ENCODE measurements at places on chromosomes 6 and 20.

GRCh38 chr20:5918856-5919625 lies 31.3 kb downstream of the TRMT6 start:
- DNase-seq = no peak

DNA sequence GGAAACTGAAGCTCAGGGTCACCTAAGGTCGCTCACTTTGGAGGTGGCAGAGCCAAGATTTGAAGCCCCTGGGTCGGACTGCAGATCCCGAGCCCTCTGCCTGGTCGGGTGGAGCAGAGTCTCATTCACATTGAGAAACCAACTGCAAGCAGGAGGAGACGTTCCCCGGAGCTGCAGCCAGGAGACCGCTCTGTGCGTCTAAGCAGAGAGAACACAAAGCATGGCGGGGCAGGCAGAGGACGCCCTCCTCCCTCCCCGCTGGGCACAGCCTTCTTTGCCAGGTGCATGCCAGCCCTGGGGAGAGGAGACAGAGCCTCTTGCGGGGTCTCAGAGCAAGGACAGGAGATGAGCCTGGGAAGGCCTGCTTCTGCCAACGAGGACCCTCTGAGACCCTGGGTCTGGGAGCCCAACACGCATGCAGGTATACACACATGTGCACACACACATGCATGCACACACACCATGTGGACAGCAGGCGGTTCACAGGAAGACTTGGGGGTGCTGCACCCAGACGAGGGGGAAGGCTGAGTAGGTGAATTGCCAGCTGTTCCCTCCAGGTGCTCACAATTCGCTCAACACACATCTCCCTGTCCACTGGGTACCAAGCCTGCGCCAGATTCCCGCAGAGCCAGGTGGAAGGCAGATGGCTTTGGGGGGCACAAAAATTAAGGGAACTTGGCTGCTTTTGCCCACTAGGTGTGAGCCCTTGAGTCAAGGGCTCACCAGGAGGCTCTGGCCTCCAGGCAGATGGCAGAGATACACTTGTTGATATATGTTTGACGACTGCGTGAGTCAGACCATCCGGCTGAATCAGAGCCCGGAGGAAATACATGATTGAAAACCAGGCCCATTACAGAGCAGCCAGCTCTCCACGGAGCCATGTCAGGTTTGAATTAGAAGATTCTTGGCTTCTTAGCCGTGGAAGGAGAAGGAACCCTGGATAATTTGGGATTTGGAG lies 5.5 kb upstream of the NTSR1 start:
- peak; percentile 31 for DNase-seq

DNA sequence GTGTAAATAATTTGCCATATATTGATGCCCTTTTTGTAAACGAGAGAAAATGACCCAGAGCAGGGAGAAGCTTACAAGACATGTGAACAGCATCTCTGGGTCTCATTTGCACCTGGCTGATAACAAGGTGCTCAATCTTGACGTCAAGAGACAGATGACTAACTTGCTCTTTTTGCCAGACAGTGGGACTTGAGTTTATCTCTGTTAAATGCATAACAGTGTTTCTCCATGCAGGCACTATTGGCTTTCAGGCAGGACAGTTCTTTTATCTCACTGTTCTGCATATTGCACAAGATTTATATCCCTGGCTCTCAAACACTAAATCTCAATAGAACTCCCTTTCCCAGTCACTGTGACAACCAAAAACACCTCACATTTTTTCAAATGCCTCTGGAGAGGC lies 56.4 kb downstream of the RFX6 start:
- no peak for DNase-seq

DNA sequence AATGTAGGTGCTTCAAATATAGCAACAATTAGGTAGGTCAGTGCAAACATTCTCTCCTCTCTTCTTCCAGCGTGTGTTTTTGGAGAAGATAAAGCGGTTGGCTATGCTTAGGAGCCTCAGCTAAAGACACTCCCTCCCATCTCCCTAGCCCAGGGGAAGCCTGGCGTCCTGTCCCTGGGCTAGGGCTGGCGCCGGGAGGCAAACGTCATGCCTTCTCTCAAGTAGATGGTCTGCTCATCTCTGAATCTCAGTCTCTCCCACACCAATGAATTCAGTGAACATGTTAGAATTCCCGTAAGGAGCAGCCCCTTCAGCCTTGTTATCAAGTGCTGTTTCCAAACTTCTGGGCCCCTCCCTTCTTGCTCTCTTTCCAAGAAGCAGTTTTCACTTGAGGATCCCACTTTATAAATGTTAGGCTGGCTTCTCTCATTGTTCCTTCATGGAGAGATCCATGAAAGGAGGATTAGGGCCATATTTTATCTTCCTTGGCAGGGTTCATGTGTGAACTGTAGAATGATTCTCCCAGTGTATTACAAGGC lies 142.8 kb downstream of the CLIC5 start:
- DNase-seq = no peak

GRCh38 chr20:54345301-54345724 lies 130.1 kb upstream of the DOK5 start:
- DNase-seq = no peak

- DNase-seq = peak; percentile 23
These were observed 87.8 kb downstream of the CARMIL1 start for GRCh38 chr6:25366903-25367545.

Data from activated naive CD4-positive, alpha-beta T cell treated with Interleukin-2 at 50 U/mL for 16 hours (primary cell).